Bronchial smooth muscle cell (primary cell): ENCODE measurements at places on chromosomes 2 and 18. TPM values are rescaled to one million over a fixed set of nuclear protein-coding genes. Genes with fewer than 3 reads are reported as not detected.

The YWHAQ gene
- total RNA-seq = 317 and 349 TPM in 2 replicates

The TNS1 gene
- 68.1 and 88.8 TPM in 2 replicates for total RNA-seq

The NHEJ1 gene
- 14.2 and 17.5 TPM in 2 replicates for total RNA-seq

The EPC2 gene
- 18.1 and 18.5 TPM in 2 replicates for total RNA-seq

The LCT gene
- under 0.01 and 0.09 TPM in 2 replicates for total RNA-seq

The SOCS6 gene
- total RNA-seq = 20.8 and 29.9 TPM in 2 replicates

The CDH19 gene
- under 0.01 TPM in 1 of 2 replicates, not detected in the other for total RNA-seq

The TGIF1 gene
- total RNA-seq = 74.7 and 80.4 TPM in 2 replicates

The SERPINB13 gene
- 0.16 TPM in 1 of 2 replicates, not detected in the other for total RNA-seq

The LRATD1 gene
- under 0.01 TPM in 1 of 2 replicates, not detected in the other for total RNA-seq

The CCDC195 gene
- 0.26 TPM in 1 of 2 replicates, not detected in the other for total RNA-seq

The KCNG2 gene
- 0.32 and 1.9 TPM in 2 replicates for total RNA-seq

The TMEM182 gene
- 2.1 and 2.5 TPM in 2 replicates for total RNA-seq

The TTL gene
- 16.8 and 19.4 TPM in 2 replicates for total RNA-seq

The ALPG gene
- total RNA-seq = not detected in 2 replicates

The GLI2 gene
- 4.0 and 4.7 TPM in 2 replicates for total RNA-seq

The ZNF521 gene
- total RNA-seq = 17.0 and 24.8 TPM in 2 replicates

The HOXD12 gene
- not detected in 2 replicates for total RNA-seq

The ZAP70 gene
- 0.09 and 0.16 TPM in 2 replicates for total RNA-seq

The TXNDC2 gene
- 0.16 TPM in 1 of 2 replicates, not detected in the other for total RNA-seq

The KCNS3 gene
- total RNA-seq = under 0.01 and 0.52 TPM in 2 replicates

The MDH1B gene
- 3.2 TPM in 2 replicates for total RNA-seq

The NTSR2 gene
- total RNA-seq = under 0.01 TPM in 1 of 2 replicates, not detected in the other

The CNTNAP5 gene
- total RNA-seq = not detected in 2 replicates

The MPP4 gene
- total RNA-seq = 0.43 and 0.79 TPM in 2 replicates
